Activated naive CD8-positive, alpha-beta T cell treated with anti-CD3 and anti-CD28 coated beads for 36 hours (primary cell): ENCODE measurements at places on chromosomes 11 and 22.

- peak; percentile 70 for DNase-seq
Measured at GRCh38 chr11:58567889-58568512, 7.7 kb downstream of the LPXN start.

GRCh38 chr11:12176410-12176809 is 66.0 kb downstream of the MICAL2 start:
- no peak for DNase-seq

GRCh38 chr11:80816454-80816847 is 1375.6 kb upstream of the TENM4 start:
- no peak for DNase-seq

- DNase-seq: no peak
Measured at GRCh38 chr11:56637500-56637899, 4.7 kb downstream of the OR5AP2 start.

DNA sequence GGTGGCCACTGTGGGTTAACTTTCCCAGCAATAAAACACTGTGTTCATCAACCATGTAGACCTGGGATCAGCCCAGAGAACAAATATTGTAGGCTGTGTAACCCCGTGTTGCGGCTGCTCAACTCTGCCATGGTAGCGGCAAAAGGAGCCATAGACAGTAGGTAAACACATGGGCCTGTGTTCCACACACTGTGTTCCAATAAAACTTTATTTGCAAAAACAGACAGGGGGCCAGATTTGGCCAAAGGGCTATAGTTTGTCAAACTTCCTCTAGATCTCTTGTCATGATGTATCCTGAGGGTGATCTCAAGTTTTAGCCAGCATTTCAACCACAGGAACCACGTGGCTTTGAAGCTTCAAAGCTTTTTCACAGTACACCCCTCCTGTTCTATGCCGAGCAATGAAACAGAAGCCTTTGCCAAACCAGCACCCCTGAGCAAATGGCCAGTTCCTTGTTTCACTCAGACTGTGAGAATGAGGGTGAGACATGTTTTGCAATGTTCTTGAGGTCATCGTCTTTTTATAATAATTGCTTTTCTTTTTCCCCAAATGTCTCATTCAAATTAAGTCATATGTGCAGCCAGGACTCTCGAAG is 49.9 kb upstream of the FADD start:
- no peak for DNase-seq

- DNase-seq: no peak
Measured at GRCh38 chr22:25497181-25497641, 67.3 kb upstream of the GRK3 start.

DNA sequence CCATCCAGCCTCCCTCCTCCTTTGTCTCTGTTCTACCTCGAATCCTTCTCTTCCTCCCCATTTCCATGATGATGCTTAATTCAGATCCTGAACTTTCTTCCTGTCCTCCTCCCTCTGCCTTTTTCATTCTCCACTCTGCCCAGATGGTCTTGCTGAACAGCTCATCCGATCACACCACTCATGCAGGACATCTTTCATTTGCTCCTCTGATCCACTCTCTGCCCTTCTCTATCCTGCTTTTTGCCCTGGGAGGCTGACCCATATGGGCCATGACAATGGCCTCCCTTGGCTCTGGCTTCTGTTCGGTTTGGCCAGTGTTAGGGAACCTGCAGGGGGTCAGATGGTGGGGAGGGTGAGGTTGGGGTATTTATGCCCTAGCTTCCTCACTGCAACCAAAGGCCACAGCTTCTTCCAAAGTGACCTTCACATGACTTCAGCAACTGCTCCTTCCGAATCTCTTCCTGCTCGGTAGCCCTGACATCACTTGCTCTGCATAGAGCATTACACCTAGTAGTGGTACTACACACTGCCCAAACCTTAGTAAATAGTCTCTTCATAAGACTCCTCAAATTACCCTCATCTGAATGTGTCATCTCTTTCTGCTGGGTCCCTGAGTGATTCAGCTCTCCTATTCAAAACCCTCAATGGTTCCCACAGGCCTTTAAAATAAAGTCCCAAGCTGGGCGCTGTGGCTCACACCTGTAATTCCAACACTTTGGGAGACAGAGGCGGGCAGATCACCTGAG is 32.7 kb upstream of the MICAL2 start:
- no peak for DNase-seq

DNA sequence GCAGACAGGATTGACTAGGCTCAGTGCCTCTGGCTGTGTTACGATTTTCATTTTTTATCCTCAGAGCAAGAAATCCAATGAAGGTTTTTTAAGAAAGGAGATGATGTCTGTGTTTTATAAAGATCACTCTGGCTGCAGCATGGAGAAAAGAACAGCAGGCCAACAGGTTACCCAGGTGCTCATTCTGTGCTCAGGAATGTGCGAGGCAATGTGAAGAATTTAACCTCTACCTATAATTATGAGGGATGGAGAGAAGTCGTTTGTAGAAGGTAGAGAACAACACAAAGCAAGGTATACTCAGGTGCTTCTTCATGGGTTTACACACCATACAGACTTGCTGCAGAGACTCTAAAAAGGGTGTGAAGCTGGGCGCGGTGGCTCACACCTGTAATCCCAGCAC is 10.0 kb upstream of the RTCB start:
- no peak for DNase-seq

DNA sequence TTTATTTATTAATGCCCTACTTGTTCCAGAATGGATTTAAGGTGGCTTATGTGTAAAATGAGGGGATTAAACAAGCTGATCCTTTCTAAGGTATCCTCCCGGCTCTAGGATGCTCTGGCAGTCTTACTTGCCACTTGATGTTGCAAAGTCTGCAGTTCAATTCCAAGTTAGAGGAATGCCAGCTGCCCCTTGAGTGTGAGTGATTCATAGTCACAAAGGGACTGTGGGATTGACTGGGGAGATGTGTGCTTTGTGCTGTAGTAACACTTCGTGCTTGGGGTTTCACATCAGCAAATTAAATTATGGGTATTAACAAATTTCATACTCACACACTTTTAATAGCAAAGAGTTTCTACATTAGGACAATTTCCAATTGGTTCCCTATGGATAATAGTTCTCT is 550.8 kb upstream of the CADM1 start:
- no peak for DNase-seq

GRCh38 chr11:50412832-50413231 is 380.2 kb downstream of the OR4C45 start:
- DNase-seq: no peak

GRCh38 chr11:77418155-77418970 is 55.5 kb downstream of the PAK1 start:
- DNase-seq: no peak

GRCh38 chr11:122756417-122756816 is 81.9 kb upstream of the CRTAM start:
- peak; percentile 52 for DNase-seq

GRCh38 chr11:134401825-134402809 is 9.9 kb downstream of the B3GAT1 start:
- no peak for DNase-seq

DNA sequence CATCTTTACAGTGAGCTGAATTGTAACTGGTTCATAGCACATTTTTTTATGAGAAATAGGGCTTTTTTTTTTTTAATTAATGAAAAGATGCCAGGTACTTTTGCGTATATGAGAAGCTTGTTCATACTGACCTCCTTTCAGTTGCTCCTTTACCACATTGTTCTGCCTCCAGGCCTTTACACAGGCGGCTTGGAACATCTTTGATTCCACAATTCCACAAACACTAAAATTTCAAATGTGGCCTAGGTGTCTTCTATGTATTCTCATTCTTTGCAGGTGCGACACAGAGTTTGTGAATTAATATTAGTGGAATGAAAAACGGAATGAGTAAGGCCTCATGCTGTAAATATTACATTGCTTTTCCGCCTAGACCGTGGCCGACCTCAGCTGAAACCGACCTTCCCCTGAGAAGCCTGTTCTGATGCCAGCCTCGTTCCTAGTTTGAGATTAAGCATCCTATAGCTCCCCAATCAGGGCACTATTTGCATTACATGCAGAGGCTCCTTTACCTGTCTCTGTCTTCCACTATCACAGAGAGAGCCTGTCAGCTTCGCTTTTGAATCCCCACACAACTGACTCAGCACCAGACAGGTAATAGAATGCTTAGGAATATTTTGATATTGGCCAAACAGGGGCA is 125.8 kb downstream of the LDLRAD3 start:
- no peak for DNase-seq

DNA sequence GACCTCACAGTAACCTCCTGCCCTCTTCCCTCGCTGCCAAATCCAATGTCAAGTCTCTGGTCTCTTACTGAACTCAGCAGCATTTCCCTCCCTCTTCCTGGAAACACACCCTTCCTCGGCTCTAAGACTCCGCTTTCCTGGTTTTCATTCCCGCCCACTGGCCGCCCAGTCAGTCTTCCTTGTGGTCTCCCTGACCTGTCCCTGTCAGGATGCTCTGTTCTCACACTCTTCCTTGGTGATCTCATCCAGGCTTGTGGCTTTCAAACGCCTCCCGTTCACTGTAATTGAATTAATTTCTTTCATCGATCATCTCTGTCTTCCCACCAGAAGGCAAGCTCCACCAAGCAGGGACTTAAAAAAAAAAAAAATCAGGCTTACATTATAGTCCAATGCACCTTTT is 33.5 kb downstream of the MYO18B start:
- no peak for DNase-seq

DNA sequence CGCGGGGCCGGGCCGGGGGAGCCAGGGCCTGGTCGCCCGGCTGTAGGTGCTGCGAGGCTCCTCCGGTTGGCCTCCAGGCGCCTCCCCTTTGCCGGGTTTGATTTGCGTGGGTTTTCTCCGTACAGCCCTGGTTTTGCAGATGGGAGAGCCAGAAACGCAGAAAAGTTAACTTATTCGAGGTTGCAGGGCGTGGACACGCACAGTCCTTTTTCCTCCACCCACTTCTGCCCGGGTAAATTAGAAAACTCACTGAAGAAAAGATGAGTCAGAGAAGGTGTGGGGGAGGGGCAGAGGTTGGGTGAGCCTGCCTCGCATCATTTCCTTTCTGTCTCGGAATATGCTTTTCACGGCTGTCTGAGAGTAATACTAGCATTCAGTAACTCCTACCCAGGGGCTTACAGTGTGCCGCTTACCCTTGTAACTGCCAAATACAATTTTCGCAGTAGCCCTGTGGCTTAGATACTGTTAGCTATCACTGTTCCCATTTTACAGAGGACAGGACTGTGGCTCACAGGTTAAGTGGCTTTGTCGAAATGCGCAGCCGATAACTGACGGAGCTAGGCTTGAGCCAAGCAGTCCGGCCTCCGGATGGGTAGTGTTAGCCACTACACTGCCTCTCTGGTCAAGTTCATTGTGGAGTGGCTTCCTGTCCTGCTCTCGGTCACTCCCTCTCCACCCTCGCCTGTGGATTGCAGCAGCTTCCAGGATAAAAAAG is 812 bp downstream of the FADD start:
- peak; percentile 84 for DNase-seq

DNA sequence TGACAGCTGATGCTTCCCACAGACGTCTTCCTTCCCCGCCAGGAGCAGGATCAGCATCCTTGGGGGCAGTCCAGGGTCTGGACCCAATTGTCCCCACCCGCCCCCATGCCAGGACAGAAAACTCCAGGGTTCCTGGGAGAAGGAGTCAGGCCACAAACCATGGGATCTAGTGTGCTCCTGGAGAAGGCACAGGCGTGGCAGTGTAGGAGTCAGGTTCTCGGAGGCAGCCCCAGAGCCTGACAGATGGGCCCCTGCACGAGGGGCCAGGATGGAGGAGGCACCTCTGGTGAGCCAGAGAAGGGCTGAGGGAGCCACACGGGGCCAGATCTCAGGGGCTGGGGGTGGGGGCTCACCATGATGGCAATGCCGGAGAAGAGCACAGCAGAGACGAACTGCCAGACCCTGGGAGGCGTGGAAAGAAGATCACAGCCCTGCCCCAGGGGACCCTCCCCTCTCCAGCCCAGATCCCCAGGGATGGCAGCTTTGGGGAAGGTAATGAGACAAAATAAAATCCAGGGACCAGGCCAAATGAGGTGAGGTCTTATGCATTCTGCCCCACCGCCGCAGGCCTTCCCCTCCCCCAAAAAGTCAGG is 13.6 kb downstream of the TP53I11 start:
- no peak for DNase-seq

GRCh38 chr11:112793416-112793815 is 167.8 kb upstream of the NCAM1 start:
- no peak for DNase-seq

DNA sequence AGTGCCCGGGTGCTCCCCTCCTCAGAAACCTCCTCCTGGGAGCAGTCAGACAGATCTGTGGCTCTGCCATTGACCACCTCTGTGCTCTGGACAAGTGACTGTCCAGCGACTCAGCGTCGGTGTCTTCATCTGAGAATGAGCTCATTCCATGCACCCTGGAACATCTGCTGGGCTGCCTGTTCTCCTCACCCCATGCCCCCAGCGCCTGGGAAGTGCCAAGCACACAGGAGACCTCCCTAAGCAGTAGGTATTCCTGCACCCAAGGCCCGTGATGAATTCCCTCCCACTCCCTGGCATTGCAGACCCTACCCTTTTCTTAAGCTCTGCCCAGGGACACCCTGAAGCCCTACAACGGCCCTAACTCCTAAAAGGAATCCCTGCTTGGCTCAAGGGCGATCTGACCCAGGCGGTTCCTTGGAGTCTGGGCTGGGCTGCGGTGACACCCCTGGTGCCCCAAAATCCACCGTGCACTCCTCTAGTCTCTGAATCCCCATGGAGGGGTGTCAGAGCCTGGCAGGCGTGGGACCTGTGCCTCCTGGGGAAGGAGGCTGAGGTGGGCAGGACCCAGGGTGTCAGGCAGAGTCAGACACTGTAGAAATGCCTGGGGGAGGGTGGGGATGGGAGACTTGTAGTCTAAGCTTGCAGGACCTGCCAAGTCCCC is 92.0 kb downstream of the CEP164 start:
- no peak for DNase-seq

- DNase-seq: no peak
Measured at GRCh38 chr22:28599693-28600092, 79.9 kb downstream of the TTC28 start.

DNA sequence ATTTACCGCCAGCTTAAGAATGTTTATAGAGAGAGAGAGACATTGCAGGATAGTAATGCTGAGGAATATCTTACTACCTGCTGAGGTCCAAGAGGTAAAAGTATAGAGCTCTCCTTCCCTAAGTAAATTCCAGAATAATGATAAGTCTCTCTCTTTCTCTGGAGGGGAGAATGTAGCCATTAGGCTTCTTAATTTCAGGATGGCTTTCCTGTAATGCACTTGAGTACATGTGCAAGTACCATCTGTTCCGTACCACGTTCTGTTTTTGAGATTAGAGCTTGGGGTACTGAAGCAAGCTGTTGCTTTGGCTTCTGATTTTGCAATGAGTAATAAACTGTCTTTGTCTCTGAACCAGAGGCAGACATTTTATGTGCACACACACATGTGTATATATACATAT is 1314.0 kb downstream of the JRKL start:
- no peak for DNase-seq

DNA sequence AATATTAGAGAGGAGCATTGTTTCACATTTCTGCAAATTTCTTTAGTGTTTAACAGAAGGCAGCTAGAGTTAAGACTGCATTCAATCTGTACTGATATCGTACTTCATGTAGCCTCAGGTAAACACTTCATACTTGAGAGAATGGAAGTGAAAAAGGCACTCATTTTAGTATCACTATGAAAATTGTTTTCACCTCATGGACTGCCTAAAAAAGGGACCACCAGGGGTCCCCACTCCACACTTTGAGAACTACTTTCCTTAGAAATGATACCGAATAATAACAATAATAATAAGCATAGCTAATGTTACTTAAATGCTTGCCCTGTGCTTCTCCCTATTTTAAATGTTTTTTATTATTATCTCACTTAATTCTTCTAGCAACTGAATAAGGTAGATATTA is 95.1 kb downstream of the BLID start:
- no peak for DNase-seq

GRCh38 chr11:47667135-47667534 is 24.8 kb upstream of the MTCH2 start:
- no peak for DNase-seq
